ENCODE measurements at places on chromosomes 5 and 9.

DNA sequence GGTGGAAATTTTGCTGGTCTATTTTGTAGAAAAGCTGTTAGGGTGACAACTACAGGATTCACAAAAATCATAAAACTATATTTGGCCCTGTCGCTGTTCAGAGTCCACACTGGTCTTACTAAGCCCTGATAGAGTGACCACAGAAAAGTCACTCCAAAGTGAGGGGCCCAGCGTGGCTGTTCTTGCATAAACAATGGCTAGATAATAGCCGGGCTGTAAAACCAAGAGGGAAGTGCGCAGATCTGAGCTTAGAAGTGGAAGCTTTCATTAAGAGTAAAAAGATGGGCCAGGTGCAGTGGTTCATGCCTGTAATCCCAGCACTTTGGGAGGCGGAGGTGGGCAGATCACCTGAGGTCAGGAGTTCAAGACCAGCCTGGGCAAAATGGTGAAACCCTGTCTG is 15.5 kb upstream of the CTSL start:
- DNase-seq = no peak

DNA sequence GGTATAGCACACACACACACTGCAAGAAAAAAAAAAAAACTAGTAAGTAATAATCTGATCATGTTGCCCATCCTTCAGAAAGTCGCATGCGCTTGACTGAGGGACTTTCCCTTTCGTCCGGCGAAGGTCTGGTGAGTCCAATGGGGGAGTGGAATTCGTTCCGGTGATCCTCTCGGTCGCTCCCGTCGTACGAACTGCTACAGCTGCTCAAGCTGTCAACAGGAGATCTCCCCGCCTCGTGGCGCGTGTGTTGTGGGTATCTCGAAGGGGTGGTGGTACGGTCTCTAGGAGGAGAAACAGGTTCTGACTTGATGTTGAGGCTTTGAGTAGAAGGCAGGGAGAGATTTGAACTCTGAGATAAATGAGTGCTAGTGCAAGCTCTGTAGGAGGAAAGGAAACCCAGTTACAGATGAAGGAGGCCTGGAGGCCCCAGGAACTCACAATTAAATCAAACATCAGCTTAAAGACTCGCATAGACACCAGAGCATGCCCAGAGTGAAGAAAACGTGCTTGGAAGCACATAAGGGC is 160.4 kb downstream of the MEF2C start:
- no peak for DNase-seq

GRCh38 chr5:45037927-45038326 is 229.2 kb downstream of the MRPS30 start:
- DNase-seq = no peak

DNA sequence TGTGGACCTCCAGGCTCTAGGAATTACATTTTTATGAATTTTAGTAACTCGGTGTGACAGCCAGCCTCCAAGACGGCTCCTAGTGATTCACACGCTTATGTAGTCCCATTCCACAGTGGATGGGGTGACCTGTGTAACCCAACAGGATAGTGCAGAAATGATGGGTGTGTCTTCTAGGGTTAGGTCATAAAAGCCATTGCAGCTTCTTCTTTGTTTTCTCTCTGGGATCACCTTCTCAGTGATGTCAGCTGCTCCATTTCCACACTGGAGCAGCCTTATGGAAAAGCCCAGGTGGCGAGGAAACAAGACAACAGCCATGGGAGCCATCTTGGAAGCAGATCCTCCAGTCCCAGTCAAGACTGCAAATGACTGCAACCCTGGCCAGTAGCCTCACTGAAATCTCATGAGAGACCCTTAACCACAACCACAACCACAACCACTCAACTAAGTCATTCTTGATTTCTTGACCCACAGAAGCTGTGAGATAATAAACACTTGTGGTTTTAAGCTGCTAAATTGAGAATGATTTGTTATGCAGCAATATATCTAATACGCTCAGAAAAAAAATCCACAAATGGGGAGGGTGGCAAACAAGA is 5.1 kb upstream of the GNPDA1 start:
- no peak for DNase-seq

DNA sequence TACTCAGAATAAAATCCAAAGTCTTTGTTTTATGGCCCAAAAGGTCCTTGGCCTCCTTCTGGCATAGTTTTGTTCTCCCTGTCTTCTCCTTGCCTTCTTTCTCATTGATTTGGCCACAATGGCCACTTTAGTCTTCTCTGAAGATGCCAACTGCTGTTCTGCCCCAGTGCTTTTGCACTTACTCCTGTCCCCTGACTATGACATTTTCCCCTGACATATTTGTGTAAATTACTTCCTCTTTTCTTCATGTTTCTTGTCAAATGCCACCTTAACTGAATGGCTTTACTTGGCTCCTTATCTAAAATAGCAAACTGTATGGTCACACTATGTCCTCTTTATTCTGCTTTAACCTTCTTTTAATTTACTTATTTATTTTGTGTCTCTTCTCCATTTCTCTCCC is 484.7 kb upstream of the ARRDC3 start:
- no peak for DNase-seq

- no peak for DNase-seq
These were observed 10.2 kb downstream of the UBE2QL1 start for GRCh38 chr5:6458833-6459232.

- no peak for DNase-seq
These were observed 58.3 kb downstream of the EGFLAM start for GRCh38 chr5:38316544-38317224.

- no peak for DNase-seq
These were observed 233.7 kb downstream of the ADAMTSL1 start for GRCh38 chr9:18707489-18708205.

- no peak for DNase-seq
These were observed 27.3 kb downstream of the MACROH2A1 start for GRCh38 chr5:135371622-135372232.

- DNase-seq = no peak
These were observed 11.1 kb upstream of the KIF12 start for GRCh38 chr9:114110180-114110579.

DNA sequence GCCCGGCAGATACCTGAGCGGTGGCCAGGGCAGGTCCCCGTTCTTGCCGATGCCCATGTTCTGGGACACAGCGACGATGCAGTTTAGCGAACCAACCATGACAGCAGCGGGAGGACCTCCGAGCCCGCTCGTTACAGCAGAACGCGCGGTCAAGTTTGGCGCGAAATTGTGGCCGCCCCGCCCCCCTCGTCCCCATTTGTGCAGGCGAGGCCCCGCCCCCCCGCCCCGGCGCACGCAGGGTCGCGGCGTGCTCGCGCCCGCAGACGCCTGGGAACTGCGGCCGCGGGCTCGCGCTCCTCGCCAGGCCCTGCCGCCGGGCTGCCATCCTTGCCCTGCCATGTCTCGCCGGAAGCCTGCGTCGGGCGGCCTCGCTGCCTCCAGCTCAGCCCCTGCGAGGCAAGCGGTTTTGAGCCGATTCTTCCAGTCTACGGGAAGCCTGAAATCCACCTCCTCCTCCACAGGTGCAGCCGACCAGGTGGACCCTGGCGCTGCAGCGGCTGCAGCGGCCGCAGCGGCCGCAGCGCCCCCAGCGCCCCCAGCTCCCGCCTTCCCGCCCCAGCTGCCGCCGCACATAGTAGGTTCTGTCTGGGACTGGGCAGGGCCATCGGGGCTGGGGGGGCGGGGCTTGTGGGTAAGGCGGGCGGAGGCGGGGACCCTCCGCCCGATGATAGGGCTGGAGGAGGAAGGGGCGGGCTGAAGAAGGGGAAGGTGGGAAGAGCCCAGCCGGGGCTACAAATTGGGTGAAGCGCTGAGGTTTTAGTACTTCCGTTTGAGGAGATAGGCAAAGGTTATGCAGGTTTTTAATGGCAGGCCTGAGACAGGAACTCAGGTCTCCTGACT is at the start of the genes DHFR and MSH3:
Gene DHFR (minus strand): TSS at position 593 of the 840 bp plus-strand sequence. CDS start 494 bp downstream, at position 99.
Gene MSH3 (plus strand): TSS at position 262 of the 840 bp plus-strand sequence. CDS start 76 bp downstream, at position 338.
- DNase-seq = peak; percentile 97

Measured in posterior vena cava (tissue), 2 donors.